ENCODE measurements at places on chromosomes 11 and 22.
A peak's percentile ranks its signal among the peaks of the same experiment; 100 is the strongest.

DNA sequence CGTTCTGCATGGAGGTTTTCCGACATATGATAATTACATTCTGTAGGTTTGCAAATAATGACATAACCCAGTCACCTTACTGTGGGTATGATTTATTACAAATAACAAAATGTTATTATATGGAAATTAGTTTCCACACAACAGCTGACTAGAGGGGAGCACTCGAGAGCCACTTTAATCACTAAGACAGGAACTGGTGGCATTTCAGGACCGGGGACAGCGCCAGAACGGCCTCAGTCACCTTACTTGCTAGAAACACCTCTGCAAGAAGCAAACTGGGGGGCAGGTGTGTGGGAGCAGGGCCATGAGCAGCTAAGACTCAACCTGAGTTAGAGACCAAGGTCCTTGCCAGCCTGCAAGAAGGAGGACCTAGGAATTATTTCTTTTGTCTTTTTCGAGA is 199.9 kb downstream of the DSCAML1 start:
- peak; percentile 13 for DNase-seq

DNA sequence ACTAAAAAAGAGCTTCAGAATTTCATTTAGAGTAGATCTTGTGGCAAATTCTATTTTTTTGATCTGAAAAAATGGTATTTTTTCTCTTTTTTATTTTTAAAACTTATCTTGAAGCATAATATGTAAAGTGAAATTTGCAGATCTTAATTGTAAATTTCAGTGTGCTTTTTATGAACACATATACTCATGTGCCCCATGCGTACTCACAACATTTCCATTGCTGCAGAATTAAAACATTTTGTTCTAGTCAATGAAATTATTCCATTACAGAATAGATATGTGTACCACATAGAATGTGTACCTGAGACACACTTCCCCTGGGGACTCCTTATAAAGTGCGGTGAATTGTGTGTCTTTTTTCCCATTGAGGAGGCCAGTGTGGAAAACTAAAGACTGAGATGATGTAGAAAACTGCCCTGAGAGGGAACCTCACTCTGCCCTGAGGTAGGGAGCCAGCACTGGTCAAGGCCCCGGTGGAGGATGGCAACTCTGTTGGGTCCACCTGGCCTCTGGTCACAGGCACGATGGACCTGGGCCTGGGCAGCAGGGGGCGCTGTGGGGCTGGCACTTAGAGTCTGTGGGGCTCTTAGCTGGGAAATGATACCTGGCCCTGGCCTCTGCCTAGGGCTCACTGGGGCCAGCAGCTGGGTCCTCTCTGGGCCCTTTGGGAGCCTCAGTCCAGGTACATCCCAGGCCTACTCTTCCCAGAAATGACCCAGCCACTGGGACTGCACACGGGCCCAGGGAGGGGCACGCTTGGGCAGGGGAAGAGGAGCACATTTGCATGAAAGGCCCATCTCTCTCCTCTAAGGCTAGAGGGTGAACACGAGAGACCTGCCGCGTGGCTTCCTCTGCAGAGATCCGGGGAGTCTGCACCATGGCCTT is 77.9 kb upstream of the TOP3B start:
- peak; percentile 69 for DNase-seq

- DNase-seq = no peak
These were observed 439 bp downstream of the SNX32 start for GRCh38 chr11:65834202-65834601.

GRCh38 chr11:31690041-31690440 is 121.1 kb downstream of the PAX6 start:
- no peak for DNase-seq

DNA sequence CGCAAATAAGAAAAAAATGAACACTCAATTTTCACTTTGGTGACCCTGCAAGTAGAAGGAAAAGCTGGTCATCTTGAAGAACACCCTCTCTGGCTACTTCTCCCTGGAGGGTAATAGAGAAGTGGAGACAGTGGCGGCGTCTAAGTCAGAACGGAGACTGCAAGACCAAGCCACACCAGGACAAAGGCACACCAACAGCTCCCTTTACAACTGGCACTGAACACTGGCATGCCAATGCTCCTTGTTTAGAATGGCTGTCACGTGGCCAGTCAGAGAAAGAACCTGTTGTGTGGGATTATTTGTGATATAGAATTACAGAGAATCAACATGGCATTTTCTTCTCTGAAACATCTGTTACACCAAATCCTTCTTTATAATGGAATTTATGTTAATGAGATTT is 61.3 kb upstream of the YPEL1 start:
- DNase-seq = no peak

- DNase-seq = no peak
These were observed 133.1 kb upstream of the HSD17B12 start for GRCh38 chr11:43547430-43547831.

DNA sequence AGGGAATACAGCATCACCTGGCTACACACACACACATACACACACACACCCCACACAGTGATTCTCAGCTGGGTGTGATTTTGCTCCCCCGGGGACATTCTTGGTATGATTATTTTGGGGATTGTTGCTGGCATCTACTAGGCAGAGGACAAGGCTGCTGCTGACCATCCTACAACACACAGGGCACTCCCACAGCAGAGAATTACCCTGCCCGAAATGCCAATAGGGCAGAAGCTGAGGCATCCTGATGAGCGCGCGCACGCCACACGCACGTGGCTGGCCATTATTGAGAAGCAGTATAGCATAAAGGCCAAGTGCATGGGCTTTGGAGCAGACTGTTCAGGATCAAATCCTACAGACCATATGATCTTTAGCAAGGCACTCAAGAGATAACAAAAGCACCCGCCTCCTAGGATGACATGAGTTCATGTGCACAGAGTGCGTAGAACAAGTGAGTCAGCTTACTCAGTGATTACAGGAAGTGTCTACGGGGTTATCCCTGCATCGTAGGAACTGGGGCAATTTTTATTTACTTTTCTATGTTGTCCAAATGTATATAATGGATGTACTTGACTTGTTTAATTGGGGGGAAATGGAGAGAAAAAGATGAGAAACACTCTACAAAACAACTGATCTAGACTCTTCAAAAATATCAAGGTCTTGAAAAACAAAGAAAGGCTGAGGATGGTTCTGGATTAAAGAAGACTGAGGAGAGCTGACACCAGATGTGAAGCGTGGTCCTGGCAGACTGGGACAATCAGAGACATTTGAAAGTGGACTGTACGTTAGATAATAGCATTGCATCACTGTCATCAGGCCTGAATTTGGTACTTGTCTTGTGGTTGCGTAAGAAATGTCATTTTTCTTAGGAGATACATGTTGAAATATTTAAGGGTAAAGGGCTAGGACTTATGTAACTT is 7.2 kb upstream of the EHD1 start:
- DNase-seq = peak; percentile 97
